ENCODE measurements at places on chromosomes 5 and 9.

DNA sequence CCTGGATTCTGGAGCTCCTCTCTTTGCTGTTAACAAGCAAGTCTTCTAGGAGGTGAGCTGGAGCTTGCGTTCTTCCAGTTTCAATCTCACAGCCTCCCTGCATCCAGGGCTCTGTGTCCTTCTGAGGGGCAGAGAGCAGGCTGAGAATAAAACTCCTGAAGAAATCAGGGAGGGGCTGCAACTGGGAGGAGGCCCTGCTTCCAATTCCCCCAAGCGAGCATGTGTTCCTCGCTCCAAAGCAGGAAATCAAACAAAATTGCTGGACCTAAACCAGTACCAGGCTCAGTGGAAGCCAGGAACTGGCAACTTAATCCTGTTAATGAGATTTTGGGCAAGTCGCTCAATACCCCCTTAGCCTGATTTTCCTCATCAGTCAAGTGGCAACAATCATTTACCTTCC, 181.8 kb downstream of the ASTN2 start:
- DNase-seq = no peak

DNA sequence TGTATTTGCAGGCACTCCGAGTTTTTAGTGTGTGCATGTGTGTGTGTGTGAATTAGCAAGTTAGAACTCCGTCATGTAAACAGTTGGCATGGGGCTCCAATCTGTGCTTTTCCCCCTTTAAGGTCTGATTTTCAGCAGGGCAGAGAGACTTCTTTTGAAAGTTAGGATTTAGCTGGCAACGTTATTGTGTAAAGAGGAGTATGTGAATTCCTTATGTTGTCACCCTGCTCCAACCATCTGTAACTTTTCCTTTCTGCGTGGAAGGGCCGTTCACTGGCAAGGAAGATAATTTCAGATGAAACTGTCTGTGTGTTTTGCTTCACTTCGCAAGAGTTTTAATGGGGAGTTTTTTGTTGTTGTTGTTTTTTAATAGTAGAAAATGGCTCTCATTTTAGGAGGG, 332 bp downstream of the SGCD start:
- no peak for DNase-seq

DNA sequence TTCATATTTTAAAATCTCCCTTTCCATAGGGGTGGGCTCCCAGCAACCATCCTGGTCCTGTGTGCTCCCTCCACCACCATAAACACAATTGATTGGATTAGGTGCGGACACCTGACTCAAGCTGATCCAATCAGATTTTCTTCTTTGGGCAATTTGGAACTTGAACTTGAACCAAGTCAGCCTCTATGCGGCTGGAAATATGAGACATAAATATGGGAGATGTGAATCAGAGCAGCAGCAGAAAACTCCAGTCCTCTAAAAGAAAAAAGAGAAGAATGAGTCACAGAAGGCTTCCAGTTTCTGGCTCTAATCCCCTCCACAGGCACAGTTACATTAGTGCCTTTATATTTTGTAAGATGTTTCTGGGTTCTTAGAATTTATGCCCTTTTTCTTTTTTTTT, 306.6 kb downstream of the MLLT3 start:
- peak; percentile 86 for DNase-seq

DNA sequence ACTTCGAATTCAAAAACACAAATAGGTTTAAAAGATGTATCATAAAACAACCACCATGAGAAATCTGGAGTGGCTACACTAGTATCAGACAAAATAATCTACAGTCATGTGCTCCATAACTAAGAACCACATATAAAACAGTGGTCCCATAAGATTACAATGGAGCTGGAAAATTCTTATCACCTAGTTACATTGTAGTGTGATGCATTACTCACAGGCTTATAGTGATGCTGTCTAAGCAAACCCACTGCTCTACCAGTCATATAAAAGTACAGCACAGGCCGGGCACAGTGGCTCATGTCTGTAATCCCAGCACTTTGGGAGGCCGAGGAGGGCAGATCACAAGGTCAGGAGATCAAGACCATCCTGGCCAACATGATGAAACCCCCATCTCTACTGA, 160.1 kb downstream of the ROR2 start:
- DNase-seq = no peak

- DNase-seq = no peak
Measured at GRCh38 chr9:6893350-6894131, 135.8 kb downstream of the KDM4C start.

DNA sequence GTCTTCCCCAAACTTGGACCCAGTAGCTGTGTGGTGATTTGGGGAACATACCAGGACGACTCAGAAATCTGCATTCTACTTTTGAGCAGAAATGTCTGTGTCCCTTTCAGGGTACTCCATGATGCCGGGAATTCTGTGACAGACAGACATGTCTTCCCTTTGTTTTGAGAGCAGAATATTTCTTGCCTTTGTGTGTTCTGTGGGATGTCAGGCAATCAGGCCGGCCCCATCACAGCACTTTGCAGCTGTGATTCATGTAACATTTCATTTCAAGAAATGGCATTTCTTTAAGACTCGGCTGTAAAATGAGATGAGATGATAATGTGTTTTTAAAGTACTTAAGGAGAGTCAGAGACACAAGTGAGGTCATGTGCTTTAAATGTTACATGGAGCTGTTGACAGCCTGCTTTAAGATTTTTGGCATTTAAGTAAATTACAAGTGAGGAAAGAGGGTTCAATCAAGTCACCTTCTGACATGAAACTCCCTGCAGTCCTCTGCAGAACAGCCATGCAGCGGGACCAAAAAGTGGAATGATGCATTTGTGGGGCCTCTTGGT, 98.7 kb downstream of the SLC28A3 start:
- no peak for DNase-seq

- no peak for DNase-seq
Measured at GRCh38 chr5:173686950-173687349, 70.5 kb upstream of the BOD1 start.

GRCh38 chr5:51669095-51669494, 285.8 kb downstream of the ISL1 start:
- DNase-seq = no peak

DNA sequence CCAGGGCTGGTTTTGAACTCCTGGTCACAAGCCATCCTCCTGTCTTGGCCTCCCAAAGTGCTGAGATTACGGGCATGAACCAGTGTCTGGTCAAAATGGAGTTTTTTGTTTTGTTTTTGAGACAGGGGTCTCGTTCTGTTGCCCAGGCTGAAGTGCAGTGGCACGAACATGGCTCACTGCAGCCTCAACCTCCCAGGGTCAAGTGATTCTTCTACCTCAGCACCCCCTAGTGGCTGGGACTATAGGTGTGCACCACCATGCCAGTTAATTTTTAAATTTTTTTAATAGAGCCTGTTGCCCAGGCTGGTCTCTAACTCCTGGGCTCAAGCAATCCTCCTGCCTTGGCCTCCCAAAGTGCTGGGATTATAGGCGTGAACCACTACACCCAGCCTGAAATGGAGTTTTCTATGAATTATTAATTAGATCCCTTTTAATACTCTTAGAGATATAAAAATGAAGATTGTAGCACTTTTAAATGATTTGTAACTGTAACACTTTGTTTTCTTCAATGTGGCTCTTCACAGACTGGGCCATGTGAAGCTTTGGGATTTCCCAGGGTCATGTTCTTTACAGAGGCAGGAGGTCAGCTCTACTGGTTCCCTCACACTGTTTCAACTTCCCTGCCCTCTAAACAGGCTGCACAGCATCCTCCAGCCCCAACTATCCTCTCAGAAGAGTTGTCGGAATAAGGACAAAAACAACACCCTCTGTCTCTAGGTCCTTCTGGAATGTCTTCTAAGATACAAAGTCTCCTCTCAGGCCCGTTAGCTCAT, 32.7 kb upstream of the SPARC start:
- DNase-seq = peak; percentile 62

GRCh38 chr5:116773926-116774325, 199.3 kb upstream of the SEMA6A start:
- DNase-seq = no peak

GRCh38 chr9:122218071-122218934, 10.5 kb downstream of the LHX6 start:
- DNase-seq = no peak

DNA sequence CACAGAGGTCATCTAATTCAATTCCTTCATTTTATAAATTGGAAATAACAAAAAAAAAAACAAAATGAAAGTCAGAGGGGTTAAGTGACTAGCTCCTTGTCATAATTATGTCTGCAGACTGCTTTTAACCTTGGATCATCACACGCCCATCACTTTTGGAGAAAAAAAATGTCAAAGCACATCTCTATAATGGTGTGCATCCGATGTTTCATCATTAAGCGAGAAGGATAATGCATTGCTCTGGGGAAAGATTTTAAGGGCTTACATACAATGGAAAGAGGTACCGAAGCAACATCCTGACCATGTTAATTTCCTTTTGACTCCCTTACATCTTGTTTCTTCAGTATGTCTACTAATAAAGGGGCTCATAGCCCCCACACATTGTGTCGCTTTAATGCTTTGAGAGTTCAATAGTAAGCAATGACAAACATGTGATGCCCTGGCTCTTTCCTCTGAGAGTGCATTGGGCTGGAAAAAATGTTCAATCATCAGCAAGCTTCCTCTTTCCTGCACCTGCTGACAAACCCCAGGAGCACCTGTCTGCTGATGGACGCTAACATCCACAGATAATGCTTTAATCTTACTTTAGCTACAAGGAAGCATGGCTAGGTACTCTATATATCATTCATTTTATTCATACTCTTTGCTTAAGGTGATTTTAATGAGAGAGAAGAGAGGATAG, 242.2 kb downstream of the SMARCA2 start:
- no peak for DNase-seq

GRCh38 chr9:111970827-111971226, 74.2 kb downstream of the UGCG start:
- DNase-seq = no peak

DNA sequence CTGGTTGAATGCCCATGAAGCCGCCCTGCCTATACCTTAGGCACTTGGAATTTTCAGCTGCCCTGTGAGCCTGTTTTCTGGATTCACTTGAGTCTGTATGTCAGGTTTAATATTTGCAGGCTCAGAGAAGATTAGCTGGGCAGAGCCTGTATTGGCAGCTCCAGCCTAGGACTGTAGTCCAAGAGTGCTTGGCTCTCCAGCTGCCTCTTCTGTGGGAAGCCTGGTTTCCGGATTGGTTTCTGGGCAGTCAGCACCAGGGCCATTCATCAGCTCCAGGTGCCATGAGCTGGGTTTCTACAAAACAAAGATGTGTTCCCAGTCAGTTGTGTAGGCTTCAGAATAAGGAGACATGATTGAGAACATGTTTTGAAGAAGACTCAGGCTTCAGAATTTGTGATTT, 90.1 kb downstream of the ARHGAP26 start:
- DNase-seq = no peak

DNA sequence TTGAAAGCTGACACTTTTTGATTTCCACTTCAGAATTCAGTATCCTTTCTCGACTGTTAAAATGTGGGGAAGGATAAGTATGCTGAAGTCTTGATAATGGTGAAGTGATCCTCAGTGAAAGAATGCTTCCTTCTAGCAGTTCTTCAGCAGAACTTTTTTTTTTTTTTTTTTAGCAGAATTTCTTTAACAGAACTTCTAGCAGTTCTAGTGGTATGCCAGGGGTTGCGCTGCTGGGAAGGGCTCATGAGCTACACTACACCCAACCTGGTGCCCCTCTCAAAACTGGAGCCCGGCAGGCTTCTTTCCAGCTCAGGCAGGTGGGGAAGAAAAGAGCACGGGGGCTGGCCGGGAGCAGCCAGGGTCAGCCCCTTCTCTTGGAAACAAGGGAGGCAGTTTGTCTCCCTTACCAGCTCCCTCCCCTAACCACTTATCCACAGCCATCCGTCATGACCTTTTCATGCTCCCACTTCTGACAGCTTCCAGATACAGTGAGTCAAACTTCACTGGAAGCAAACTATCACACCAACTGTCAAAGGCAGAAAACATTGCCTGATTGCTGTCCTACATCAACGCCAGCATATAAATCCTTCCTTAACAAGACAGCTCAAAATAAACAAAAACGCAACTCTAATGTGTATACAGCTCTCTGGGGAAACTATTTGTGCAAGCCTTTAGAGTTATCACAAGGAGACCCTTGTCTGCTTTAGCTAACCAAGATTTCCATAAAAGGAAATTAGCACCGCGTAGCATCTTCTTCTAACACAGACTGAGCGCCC, 211.5 kb downstream of the GAPVD1 start:
- DNase-seq = peak; percentile 76

DNA sequence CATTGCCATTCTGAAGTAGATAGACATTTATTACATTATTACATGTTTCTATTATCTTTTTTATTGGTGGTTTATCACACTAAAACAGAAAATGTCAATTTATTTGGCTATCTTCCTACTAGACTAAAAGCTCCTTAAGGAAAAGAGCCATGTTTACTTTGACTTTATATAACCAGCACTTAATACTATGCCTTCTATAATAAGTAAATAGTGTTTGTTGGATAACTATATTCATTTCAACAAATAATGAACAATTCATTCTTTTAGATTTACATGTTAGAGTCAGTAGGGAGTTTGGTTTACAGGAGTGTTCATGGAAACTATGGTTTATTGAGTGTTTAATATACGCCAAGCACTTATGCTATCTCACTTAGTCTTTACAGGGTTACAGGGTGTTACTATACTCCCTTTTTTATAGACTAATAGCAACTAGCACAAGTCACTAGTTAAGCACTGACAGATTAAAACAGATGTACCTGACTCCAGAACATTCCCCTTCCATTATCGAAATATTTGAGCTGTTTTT, 7.3 kb downstream of the PPIP5K2 start:
- DNase-seq = no peak

DNA sequence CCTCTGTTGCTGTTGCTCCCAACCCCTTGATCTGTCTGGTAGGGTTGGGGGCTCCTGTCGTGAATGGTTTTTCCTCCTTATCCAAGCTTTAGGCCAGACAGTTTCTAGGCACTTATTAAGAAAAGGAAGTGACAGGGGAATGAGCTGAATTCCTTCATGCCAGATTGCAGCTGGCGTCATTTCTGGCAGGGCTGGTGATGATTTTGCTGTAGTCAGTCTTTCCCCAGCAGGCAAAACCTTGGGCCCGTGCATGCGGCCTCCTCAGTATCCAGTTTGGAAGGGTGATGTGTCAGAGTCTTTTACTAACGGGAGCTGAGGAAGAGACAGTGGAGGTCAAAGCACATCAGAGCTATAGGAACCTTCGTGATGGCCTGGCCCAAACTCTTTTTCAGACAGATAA, 58.8 kb downstream of the COL27A1 start:
- DNase-seq = peak; percentile 82

DNA sequence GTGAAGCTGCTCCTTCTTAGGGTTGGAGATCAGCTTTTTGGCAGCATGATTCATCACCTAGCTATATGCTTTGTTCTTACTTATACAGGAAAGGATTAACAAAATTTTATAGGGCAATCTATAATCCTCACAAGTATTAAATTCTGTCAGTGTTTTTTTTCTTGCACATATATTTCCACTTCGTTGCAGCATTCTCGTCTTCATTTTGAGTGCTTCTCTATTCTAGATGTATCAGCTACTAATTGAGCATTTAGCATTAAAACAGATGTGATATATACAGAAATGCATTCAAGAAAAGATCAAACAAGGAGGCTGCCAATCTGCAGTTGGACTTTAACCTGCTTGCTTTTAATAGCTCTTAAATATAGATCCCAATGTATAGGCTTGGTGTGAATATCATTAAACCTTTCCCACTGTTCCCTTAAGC, 3.6 kb upstream of the CTXN3 start:
- DNase-seq = no peak

All from fibroblast of skin of right biceps (primary cell).